Fibroblast of the aortic adventitia (primary cell): ENCODE measurements at places on chromosomes 4 and X. TPM values are rescaled to one million over a fixed set of nuclear protein-coding genes. Genes with fewer than 3 reads are reported as not detected.

The DCAF8L2 gene
- not detected in 2 replicates for total RNA-seq

The PCDH11X gene
- under 0.01 TPM in 1 of 2 replicates, not detected in the other for total RNA-seq

The HOPX gene
- 0.36 TPM in 1 of 2 replicates, not detected in the other for total RNA-seq

The ERCC6L gene
- 9.9 TPM in 1 of 2 replicates, not detected in the other for total RNA-seq

The SHROOM3 gene
- total RNA-seq, result 1.6 and 18.0 TPM in 2 replicates

The SLITRK2 gene
- total RNA-seq, result not detected in 2 replicates

The GATA1 gene
- not detected in 2 replicates for total RNA-seq

The PPP4R3C gene
- not detected in 2 replicates for total RNA-seq

The RPA4 gene
- total RNA-seq, result 0.33 and 1.4 TPM in 2 replicates

The IBSP gene
- not detected in 2 replicates for total RNA-seq

The GAGE1 gene
- total RNA-seq, result not detected in 2 replicates

The PLXNB3 gene
- total RNA-seq, result 3.1 and 6.1 TPM in 2 replicates

DNA sequence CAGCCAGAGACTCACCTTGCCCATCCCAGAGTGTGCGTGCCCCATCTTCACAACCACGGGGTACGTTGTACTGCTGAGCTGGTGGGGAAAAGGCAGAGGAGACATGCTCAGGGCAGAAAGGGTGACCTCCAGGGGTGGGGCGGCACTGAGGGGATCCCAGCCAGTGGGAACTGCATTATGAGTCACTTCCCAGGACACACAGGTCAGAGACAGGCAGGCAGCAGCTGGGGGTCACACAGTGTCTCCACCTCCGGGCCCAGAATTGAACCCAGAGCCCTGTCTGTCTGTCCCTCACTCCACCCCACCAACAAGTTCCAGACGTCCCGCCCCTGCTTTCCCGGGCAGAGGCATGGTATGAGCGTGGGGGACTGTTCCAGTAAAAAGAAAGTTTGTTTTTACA, 4.8 kb upstream of the TIMP1 start:
- DNase-seq, result no peak

DNA sequence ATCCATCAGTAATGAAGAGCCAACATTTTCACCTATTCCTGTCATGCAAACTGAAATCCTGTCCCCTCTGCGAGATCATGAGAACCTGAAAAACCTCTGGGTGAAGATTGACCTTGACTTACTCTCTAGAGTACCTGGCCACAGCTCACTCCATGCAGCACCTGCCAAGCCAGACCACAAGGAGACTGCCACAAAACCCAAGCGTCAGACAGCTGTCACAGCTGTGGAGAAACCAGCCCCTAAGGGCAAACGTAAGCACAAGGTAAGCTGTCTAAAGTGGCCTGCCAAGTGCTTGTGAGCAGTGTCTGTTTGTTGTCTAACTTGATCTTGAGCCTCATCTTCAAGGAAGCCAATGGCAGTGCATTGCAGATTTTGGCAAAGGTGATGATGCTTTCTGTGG, 455.9 kb downstream of the AFF2 start:
- no peak for DNase-seq

GRCh38 chr4:115687052-115687755, 573.8 kb upstream of the NDST4 start:
- no peak for DNase-seq

- DNase-seq, result no peak
Observed at GRCh38 chrX:75366861-75367260, 93.0 kb downstream of the UPRT start.

- no peak for DNase-seq
Observed at GRCh38 chrX:153827016-153827415, 3.3 kb downstream of the PDZD4 start.

GRCh38 chr4:53132132-53132891, 233.5 kb downstream of the SCFD2 start:
- peak; percentile 85 for DNase-seq

- DNase-seq, result no peak
Observed at GRCh38 chrX:136779346-136779781, 1.4 kb downstream of the ARHGEF6 start.

- DNase-seq, result peak; percentile 40
Observed at GRCh38 chrX:136126872-136127406, 20.4 kb upstream of the FHL1 start.

GRCh38 chr4:40736910-40737309, 12.8 kb upstream of the NSUN7 start:
- peak; percentile 54 for DNase-seq

GRCh38 chr4:148076964-148077363, 345.1 kb downstream of the ARHGAP10 start:
- no peak for DNase-seq

DNA sequence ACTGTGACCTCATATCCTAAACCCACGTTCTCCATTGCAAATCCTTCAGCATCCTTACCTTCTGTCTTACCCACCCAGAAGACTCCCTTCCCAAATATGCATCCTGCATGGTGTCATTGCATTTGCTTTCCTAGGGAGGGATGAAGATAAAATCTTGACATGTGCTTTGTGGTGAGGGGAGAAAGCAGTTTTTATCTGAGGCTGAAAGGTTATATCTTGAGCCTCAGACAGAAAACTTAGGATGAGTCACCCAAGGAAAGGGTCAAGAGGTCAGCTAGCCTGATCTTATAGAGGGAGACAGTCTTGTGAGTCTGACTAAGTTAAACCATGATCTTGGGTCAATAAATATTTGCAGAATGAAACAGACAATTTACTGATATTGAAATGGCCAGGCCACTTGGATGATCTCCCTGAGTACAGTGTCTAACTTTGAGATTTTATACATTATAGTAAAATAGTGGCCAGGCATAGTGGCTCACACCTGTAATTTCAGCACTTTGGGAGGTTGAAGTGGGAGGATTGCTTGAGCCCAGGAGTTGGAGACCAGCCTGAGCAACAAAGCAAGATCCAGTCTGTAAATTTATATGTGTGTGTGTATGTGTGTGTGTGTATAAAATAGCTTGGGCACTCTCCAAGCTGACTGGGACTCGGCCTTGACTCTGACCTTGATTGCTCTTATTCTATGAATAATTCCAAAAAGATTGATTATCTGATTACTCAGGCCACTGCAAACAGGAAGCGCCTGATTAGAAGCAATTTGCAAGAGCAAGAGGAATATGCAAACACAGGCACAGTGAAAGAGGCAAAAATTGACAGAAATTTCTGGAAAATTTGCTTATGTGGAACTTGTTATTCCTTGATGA, 15.4 kb upstream of the FAM9C start:
- peak; percentile 69 for DNase-seq

GRCh38 chr4:86606809-86607208, 12.7 kb downstream of the PTPN13 start:
- no peak for DNase-seq

DNA sequence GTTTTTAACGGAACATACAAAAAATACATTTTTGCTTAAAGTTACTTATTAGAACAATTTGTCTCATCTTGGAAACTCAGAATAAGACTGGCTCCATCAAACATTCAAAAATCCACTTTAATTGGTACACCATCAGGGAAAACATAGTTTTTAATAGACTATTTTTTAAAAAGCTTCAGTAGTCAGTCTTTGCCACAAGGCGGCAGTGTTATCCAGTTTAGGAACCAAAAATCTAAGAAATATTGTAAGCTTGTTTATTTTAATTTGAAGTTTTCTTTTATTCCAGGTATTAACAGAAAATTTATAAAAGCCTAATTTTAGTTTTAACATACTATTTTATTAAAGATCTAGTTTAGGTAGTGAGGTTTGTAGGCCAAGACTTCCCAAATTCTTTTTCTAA, 107.7 kb downstream of the APOOL start:
- peak; percentile 29 for DNase-seq

DNA sequence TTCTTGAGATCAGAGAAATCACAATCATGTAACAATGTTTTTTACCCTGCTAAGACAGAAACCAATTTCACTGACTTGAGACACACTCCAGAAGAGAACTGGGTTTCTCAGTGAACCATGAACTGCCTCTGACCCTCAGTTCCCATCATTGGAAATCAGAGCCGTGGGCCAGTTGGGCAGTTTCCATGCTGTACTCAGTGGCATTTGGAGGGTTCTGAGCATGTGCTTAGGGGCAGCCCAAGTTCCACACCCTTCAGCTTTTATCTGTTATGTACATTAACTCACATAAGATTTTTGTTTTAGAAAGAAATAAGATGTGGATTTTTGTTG, 77.9 kb downstream of the BTC start:
- no peak for DNase-seq

DNA sequence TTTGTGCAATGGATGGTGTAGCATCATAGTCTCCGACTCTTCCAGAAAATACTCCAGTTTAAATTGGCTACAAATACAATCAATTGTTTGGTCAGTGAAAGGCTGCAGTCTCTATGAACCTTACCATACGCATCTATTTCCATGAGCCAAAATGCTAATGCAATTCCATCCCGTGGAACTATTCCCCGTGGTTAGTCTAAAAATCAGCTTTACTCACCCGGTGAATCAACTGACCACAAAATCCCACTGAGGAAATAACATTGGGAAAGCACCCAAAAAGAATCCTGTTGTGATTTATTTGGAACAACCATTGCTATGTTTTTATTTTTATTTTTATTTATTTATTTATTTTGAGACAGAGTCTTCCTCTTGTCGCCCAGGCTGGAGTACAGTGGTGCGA, 87.1 kb downstream of the DHX15 start:
- no peak for DNase-seq

- DNase-seq, result no peak
Observed at GRCh38 chrX:39836802-39837420, 260.8 kb downstream of the BCOR start.
